A549 treated with Mapracorat at 1 μM for 4 hours (cell line): ENCODE measurements at places on chromosomes 4 and X. TPM values are rescaled to one million over a fixed set of nuclear protein-coding genes. Genes with fewer than 3 reads are reported as not detected.

The PRRG3 gene
- total RNA-seq: not detected in 5 replicates

The PPP2R2C gene
- 25.5 to 36.4 TPM (median 35.9 TPM) in 5 replicates for total RNA-seq

The PGRMC2 gene
- 72.4 to 104 TPM (median 82.3 TPM) in 5 replicates for total RNA-seq

The NEIL3 gene
- total RNA-seq: 7.7 to 10.5 TPM (median 8.7 TPM) in 5 replicates

The CENPVL1 gene
- not detected in 5 replicates for total RNA-seq

The NXF2B gene
- not detected in 5 replicates for total RNA-seq

The PCSK1N gene
- total RNA-seq: 19.4 to 53.5 TPM (median 48.4 TPM) in 5 replicates

The FGF13 gene
- 0.13 TPM in 1 of 5 replicates, not detected in the others for total RNA-seq

The FSTL5 gene
- total RNA-seq: 0.03 to 0.04 TPM (median 0.04 TPM) in 3 of 5 replicates, not detected in the others

The MAGEA2 gene
- total RNA-seq: 0.12 to 0.27 TPM in 2 of 5 replicates, not detected in the others

The GPR143 gene
- 0.08 to 0.37 TPM (median 0.24 TPM) in 5 replicates for total RNA-seq

The PABPC4L gene
- 0.05 to 0.09 TPM (median 0.07 TPM) in 4 of 5 replicates, not detected in the other for total RNA-seq

The LARP1B gene
- 11.9 to 16.4 TPM (median 13.3 TPM) in 5 replicates for total RNA-seq

The TRAM1L1 gene
- total RNA-seq: 0.45 to 0.70 TPM (median 0.48 TPM) in 5 replicates

The RNF212 gene
- total RNA-seq: 1.6 to 2.6 TPM (median 2.2 TPM) in 5 replicates

The TMSB15B gene
- 5.0 to 8.8 TPM (median 6.9 TPM) in 5 replicates for total RNA-seq

The RAB41 gene
- total RNA-seq: not detected in 5 replicates

The S100G gene
- total RNA-seq: not detected in 5 replicates

The IDUA gene
- total RNA-seq: 6.2 to 15.1 TPM (median 13.4 TPM) in 5 replicates

The ANXA10 gene
- total RNA-seq: 2.4 to 3.0 TPM (median 2.8 TPM) in 5 replicates
